ENCODE measurements at places on chromosomes 3 and 15.

GRCh38 chr3:111613294-111613693 is 18.1 kb upstream of the ZBED2 start:
- DNase-seq, result no peak

- DNase-seq, result no peak
These were observed 49.3 kb upstream of the IGF2BP2 start for GRCh38 chr3:185874119-185874518.

DNA sequence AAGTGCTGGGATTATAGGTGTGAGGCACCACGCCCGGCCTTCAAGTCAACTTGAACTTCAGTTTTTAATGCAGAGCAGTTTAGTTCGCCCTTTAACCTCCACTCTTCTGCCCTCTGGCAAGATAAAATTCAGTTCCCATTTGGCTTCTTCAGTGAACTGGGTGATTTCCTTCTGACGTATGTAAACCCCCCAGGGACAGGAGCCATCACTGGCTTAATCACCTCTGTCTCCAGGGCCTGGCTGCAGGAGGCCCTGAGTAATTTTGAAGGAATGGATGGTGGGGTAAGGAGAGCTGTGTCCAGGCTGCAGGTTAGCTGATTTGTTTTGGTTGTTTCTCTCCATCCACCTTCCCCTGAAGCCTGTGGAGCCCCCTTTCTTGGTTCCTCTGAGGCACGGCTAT is 11.9 kb downstream of the MCM2 start:
- DNase-seq, result no peak

GRCh38 chr15:31049111-31049510 is 52.4 kb downstream of the TRPM1 start:
- DNase-seq, result no peak

- no peak for DNase-seq
These were observed 57.3 kb downstream of the LSM3 start for GRCh38 chr3:14235912-14236295.

DNA sequence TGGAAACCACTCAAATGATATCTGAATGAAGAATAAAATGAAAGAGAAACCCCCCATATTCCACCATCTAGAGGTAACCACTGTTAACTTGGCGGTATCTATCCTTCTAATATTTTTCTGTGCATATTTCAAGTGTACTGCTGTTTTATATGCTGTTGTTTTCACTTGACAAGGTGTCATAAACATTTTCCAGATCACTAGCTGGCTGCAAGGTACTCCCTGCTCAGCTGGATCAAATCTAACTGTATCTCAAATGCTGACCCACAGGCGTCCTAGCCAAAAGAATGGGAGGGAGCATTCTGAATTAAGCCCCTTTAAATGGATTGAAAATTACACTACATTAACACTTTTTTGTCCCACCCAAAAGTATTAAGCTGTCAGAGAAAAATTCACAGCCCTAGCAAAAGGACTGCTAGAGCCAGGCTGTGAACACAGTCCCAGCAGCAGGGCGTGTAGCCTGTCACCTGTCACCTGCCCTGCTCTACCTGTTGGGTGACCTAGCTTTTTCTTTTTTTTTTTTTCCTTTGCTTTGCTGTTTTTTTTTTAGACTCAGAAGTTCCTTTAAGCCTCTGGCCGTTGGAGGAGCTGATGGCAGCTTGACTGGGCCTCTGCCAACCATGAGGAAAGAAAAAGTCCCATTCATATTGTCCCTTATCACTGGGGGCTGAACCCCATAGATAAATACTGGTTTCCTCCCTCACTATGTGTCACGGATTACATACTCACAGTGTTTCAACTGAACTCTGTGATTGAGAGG is 93.7 kb upstream of the TSC22D2 start:
- no peak for DNase-seq

DNA sequence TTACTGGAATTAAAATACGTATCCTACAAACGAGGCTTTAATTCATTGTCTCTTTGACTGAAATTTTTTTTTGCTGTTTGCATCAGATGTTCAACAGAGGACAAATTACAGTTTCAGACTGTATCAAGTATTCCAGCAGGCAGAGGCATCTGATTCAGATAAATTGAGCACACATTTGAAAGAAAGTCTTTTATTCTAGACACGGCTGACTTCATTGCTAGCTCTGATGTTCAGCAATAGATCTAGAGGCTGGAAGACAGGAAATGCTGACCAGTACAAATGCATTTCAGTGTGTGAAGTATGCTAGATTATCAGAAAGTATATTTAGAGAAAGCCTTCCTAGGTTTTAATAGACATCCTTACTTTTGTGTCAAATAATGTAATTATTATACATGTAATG is 472.2 kb downstream of the NLGN1 start:
- no peak for DNase-seq

DNA sequence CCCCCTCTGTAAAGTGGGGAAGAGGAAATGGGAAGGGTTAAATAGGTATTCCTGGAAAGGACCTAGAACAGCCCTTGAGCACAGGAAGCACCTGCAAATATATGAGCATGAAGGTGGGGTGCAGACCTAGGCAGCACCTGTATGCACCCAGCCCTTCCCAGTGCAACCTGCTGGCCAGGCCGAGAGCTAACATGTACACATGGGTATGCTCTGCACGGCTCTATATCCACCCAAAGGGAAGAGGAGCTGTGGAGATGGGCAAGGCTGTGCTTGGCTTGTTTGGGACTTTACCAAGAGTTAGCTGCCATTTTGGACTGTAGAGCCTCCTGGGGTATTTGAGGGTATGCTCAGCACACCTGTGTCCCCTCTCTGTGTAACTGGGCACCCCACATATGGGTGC is 171.2 kb downstream of the KLF13 start:
- DNase-seq, result no peak

Measured in stimulated activated CD8-positive, alpha-beta memory T cell treated with anti-CD3 and anti-CD28 coated beads, Interleukin-15, amount 100 ng/mL, for 48 hours (primary cell).